GM18507 (cell line): ENCODE measurements at places on chromosomes 5 and 9.

DNA sequence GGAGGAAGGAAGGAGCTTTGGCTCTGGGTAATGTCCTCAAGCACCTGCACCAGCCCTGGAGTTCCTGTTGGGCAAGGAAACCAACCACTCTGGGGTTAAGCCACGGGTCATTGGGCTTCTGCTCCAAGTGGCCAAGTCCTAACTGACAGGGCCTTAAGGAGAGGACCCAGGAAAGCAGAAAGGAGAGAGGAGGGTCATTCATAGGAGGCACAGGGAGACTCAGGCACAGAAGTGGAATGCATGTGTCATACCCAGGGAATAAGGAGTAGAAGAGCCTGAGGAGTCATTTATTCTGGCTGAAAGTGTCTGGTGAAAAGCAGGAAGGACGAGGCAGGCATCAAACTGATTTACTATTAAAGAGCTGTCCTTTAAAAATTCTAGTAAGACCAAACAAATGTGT is 129.2 kb downstream of the DMRT2 start:
- DNase-seq: no peak

DNA sequence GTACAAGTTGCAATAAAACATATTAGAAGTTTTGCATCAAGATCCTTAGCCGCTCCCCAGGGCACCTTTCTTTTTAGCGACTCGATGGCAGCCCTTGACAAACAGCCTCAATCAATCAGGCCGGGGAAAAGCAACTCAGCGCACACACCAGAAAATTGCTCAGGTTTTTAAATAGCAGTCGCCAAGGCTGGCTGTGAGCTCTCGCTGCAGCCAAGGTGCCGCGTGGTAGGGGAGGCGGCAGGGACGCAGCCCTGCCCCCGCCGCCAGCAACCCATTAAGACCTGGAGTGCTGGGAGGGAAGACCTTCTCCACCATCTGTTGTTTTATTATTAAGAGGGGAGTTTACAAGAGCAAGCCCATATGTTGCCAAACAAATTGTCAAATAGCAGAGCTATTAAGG is 22.6 kb downstream of the ASS1 start:
- DNase-seq: no peak

DNA sequence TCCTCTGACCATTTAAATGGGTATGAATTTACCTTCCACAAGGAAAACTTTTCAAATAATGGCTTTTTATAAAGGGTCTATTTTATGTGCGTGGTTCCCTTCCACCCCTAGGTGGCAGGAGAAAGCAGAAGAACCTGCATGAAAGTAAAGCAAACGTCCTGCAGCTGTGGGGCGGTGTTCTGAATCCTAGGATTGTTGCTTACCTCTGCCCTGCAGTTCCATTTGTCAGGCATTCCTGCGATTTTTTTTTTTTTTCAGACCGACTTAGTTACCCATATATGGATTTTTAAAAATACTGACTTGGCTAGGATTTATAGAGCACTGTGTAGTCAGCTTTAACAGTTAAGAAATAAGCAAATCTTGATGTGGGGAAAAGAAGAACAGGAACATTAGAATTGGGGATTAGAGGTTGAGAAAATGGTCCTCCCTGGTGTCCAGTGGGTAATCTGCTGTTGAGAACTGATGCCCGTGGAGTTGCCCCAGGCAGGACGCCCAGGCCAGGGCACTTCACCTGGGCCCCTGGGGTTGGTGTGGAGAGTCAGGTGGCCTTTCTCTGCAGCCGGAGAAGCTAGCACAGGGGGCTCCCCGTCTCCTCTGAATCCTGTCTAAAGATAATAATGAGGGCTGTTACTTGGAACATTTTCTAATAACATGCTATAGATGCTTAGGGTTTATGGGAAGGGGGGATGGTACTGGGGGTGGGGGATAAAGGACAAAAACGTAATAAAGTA is 30.4 kb upstream of the LTC4S start:
- DNase-seq: peak; percentile 37

GRCh38 chr9:132756214-132756845 is 86.1 kb downstream of the GTF3C4 start:
- DNase-seq: no peak

- DNase-seq: no peak
Measured at GRCh38 chr5:67677422-67677970, 480.9 kb upstream of the CD180 start.

GRCh38 chr9:108417726-108418125 is 438.1 kb downstream of the ACTL7B start:
- no peak for DNase-seq

DNA sequence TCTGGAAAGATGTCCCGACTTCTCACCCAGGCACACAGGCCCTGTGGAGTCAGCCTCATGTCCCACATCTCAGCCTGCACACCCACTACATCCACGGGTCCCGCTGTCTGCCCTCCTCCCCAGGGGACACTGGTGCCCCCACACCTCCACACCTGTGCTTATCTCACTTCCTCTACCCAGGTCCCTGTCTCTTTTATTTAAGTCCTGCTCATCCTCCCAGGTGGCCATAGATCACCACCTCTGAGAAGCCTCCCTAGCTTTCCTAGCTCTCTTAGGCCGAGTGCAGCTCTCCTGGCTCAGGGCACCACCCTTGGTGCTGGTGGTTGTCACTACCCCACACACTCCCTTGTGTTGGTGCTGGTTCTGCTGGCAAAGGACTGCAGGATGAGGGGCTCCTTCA is 143.6 kb upstream of the PITX1 start:
- DNase-seq: no peak

GRCh38 chr5:72146056-72146455 is 38.8 kb downstream of the MAP1B start:
- no peak for DNase-seq

DNA sequence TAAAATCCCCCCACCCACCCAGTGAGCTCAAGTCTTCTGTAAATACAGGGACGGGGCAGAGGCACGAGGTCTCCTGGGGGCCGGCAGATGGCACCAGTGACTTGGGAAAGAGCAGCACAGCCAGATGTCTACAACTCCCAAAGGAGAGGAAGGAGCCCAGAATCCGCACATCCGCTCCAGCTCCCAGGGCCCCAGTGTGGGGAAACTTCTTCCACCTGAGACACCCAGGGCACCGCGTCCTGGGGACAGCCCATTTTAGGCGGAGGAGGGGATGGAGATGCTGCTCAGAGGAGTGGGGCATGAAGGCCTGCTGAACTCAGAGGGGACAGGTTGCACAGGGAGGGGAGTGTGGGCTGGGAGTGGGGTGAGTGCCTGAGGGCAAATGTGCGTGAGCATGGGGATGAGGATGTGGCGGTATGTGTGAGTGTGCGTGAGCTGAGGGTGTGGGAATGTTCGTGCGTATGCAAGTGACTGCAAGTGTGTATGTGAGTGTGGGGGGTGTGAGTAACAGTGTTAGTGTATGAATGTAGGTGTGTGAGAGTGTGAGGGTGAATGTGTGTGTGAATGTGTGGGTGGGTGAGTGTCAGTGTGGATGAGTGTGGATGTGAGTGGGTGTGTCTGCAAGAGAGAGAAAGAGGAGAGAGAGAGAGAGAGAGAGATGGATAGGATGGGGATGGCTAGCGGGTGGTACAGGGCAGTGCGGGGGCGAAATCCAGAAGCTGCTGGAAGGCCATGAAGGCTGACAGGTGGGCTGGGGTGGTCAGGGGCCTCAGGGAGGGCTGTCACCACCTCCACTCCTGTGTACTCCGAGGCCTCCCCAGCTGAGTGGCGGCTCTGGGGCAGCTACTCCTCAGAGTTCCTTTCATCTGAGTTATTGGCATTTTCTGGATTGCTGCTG is 63.5 kb downstream of the DUSP1 start:
- no peak for DNase-seq

DNA sequence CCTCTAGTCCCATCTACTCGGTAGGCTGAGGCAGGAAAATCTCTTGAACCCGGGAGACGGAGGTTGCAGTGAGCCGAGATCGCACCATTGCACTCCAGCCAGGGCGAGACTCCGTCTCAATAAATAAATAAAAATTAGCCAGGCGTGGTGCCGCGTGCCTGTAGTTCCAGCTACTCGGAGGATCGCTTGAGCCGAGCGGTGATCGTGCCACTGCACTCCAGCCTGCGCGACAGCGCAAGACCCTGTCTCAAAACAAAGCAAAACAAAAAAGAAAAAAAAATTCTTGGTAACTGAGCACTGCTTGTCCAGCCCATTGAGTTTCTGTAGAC is 710 bp upstream of the WDR55 start:
- no peak for DNase-seq

DNA sequence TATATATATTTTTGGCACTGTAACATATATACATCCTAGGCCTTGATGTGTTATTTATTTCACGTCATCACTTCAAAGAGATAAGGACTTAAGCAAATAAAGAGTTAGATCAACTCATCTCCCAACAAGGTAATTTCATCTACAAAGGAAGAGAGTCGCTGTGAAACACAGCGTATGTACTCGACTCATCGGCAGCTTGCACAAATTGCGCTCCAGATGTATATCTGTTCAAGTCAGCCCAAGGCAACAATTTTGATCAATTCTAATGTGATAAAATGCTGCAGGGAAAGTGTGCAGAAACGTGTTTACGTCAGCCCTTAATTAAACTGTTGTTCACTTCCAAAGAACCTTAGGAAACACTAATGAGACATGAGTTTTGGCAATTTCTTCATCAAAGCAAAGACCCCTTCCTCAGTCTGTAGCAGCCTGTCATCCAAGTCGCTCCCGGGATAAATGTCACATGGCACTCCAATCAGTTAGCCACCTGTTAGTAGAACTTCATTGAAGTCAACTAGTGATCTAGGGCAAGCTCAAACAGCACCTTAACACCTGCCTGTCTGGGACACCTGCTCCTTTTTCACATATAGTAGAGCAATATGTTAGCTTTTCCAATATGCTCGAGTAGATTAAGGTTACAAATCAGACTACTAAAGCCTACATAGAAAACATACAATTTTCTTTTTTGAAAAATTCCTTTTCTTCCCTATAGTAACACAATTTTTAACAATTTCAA is 182.4 kb downstream of the NFIB start:
- no peak for DNase-seq

- no peak for DNase-seq
Measured at GRCh38 chr5:94347130-94347529, 271.3 kb downstream of the KIAA0825 start.

GRCh38 chr5:112467485-112467884 is 48.4 kb upstream of the EPB41L4A start:
- DNase-seq: no peak

DNA sequence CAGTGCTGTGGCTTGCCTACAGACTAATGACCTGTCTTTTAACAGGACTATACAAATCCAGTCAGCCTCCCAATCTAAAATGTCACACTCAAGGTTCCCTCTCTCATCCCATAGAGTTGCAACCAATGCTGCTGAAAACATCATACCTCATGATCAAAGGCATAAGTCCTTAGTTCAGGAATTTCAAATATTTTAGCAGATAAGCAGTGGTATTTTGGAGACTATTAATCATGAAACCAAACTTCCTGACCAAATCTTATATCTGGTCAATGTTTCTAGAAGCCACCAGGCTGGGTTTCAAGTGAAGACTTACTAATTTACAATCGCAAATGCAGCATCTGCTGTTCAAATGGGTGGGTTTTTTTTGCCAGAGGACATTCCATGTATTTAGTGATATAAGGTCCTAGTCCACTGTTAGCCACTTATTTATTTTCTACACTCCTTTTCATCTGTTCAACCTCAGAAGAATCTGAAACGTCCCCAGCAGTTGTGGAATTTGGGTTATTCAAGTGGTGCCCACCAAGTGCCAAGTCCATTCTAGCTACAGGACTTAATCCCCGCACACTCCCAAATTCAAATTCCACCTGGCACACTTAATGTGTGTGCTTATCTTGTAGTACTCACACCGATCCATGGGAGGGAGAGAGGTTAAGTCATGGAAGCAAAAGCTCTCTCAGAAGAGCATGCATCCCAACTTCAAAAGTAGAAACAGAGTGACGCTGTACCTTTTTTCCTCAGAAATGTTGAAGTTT is 5.8 kb downstream of the TAS2R1 start:
- no peak for DNase-seq

GRCh38 chr9:85553475-85553874 is 188.3 kb downstream of the AGTPBP1 start:
- DNase-seq: no peak

DNA sequence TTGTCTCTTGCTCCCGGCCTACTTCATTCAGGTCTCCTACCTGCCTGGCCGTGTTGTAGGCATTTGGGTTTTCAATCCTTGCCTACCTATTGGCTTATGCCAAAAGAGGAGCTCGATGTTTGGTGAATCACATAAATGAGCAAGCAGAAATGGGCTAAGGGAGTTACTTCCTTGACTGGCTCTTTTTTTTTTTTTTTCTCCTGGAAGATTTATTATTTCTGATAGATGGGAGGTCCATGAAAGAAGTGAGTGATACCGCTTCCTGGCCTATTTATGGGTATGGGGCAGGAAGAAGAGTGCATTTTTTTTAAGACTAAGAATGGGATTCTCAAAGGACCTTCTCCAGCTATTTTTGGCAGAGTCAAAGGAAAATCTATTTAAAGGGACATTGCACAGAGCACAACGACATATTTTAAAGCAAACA is 294.1 kb downstream of the ARHGAP26 start:
- DNase-seq: no peak

DNA sequence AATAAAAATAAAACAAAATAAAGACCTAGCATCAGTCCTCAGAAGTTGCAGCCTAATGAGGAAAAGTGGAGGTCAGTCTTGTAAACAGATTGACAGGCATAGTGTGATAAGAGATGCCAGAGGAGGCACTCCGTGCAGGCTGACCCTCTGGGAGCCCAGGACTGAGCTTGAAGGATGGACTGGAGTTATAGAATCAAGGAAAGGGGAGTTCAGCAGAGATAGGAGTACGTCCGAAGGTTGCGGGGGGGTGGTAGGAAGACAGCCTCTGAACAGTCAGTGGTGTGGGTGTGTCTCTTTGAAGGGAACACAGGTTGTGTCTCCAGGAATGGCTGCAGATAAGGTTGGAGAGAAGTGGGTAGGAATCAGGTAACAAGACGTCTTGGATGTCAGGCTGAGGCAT is 126.1 kb upstream of the CPEB4 start:
- no peak for DNase-seq

- DNase-seq: no peak
Measured at GRCh38 chr9:70609542-70610286, 195.3 kb upstream of the KLF9 start.

DNA sequence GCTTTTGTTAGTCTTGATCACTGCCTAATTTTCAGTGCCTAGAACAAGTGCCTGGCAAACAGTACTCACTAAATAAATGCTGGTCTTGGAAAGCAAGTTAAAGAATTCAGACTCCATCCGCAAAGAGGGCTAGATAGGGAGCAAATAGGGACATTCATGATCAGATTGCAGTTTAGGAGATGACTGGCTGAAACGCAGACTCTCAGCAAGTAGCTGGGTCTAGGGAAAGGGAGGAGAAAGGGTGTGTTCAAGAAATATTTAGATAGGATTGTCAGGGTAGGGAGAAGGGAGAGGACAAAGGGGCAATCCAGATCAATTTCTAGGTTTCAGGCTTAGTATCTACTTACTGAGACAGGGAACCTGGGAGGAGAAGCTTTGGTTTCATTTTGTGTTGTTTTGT is 108.4 kb downstream of the ESM1 start:
- DNase-seq: no peak
